ENCODE measurements at places on chromosomes 4 and X. TPM values are rescaled to one million over a fixed set of nuclear protein-coding genes. Genes with fewer than 3 reads are reported as not detected.

GRCh38 chrX:145727476-145727875 lies 90.2 kb upstream of the SLITRK2 start:
- no peak for DNase-seq

DNA sequence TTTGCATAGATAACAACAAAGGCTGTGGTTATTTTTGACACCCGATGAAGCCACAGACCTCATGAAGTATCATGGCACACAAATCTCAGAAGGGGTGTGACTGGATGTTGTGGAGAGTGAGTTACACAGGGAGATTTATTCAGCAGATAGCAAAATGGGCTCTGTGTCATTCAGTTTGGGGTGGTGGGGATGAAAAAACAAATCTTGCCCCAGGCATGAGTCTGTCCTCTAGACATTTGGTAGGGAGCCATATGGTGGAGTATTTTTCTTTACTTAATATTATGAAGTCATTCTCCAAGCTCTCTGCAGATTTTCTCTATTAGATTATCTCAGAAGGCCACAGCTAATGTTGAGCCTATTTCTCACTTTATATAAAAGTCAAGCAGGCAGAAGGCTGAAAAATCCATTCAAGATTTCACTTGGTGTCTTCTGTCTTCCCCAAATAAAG lies 277.1 kb upstream of the TENM3 start:
- DNase-seq, result no peak

Gene PCDH7
- 70.8 TPM for total RNA-seq

Gene CLDN34
- not detected for total RNA-seq

Gene NMU
- total RNA-seq, result not detected

Gene SPANXC
- total RNA-seq, result not detected

Gene SLC25A43
- total RNA-seq, result 2.1 TPM

Measured in cardiac septum (tissue), 1 donor.